Naive thymus-derived CD4-positive, alpha-beta T cell (primary cell): ENCODE measurements at places on chromosomes 7 and 10. TPM values are rescaled to one million over a fixed set of nuclear protein-coding genes. Genes with fewer than 3 reads are reported as not detected.

SPDYE9 gene
- not detected for polyA plus RNA-seq

DNAJC2 gene
- 22.5 TPM for polyA plus RNA-seq

ZFYVE27 gene
- 32.9 TPM for polyA plus RNA-seq

CYP3A7 gene
- not detected for polyA plus RNA-seq

FFAR4 gene
- not detected for polyA plus RNA-seq

PLAU gene
- not detected for polyA plus RNA-seq
